Skin of body (tissue), 3 donors: ENCODE measurements at places on chromosomes 11 and 22. TPM values are rescaled to one million over a fixed set of nuclear protein-coding genes. Genes with fewer than 3 reads are reported as not detected.

The CCDC88B gene
- total RNA-seq = 5.9 TPM

GRCh38 chr22:47200273-47201051, 438.0 kb downstream of the TBC1D22A start:
- no peak for DNase-seq

DNA sequence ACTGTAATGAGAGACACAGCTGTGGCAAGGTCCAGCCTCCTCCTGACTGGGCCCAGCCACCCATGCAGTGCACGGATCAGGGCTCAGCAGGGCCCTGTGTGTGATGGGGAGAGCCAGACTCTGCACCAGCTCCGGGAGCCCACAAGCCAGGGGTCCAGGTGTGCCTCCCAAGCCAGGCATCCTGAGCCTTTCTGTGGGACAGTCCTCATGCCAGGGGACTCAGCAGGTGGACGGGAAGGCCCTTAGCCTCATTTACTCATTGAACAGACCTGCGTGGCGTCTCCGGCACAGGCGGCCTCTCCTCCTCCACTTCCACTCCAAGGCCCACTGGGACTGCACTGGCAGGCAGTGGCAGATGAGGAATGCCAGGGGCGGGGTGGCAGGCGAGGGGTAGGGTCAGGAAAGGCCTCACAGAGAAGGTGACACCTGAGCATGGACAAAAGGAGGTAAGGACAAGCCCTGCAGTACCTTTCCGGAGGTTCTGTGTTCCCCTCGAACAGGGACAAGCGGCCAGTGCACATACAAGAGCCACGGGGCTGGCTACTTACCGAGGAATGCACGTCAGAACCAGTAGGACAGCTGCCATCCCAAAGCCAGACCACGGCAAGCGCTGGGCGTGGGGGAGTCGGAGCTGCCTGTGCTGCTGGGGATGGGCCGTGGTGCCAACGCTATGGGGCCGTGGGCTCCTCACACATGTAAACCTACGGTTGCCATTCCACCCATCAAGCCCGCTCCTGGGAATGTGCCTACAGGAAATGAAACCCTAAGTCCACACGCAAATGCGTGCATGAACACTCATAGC, 52.7 kb downstream of the IGF2 start:
- no peak for DNase-seq

DNA sequence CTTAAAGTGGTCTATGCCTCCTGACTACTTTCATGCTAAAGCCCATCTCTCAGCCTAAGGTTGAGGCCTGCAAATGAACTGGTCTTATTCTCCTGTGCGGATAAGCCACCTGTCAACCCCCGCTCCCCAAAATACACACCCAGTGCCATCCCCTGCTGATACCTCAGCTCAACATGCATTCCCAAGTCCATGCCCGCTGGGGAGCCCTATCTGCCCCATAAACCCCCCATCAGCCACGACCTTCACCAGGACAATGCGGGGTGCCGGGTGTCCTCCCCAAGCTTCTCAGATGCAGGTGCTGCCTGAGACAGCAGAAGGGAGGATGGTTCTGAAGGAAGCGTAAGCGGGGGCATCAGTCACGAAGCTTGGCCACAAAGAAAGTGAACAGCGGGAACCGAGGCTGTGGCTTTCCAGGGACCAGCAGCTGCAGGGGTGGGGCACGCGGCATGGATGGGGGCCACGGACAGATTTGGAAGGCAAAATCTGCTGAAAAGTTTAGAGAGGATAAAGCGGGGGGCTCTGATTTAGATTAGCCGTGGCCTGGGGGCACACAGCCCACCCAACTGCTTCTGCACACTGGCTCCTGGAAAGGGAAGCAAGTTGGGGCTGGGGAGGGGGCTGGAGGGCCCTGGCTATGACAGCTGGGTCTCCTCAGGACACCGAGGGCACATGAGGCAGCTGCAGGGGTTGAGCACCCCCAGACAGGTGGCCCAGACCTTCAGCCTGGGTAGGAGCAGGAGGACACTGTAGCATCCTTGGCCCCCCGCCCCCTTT, 1391.9 kb downstream of the TBC1D22A start:
- DNase-seq = no peak

DNA sequence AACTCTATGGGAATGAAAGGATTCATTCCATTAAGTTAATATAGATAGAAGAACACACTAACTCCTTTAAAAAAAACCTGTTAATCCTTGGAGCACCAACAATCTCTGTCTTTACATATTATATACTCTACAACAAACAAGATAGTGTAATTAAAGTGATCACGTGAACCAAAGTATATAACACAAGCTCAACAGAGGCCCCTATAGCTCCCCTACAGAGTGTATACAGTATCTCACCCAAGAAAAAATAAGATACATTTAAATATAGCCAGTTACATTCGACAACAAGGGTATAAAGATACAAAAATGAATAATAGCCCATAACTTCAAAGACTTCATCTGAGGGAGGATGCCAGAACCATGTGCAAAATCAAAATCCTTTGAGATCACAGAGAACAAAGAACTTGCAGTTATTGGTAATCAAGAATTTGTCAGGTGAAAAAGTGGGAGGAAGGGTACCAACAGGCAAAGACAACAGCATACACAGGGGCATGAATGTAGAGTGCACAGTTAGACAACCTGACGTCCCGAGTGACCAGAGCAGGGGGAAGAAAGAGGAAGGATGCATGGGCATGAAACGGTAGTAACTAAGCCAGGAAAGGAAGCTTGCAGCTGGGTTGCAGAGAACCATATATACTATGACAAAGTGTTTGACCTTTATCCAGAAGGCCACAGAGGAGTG, 4.7 kb downstream of the FCHSD2 start:
- no peak for DNase-seq
